ENCODE measurements at places on chromosomes 13 and 19.

- no peak for DNase-seq
Observed at GRCh38 chr13:24168392-24168750, 7.9 kb downstream of the SPATA13 start.

DNA sequence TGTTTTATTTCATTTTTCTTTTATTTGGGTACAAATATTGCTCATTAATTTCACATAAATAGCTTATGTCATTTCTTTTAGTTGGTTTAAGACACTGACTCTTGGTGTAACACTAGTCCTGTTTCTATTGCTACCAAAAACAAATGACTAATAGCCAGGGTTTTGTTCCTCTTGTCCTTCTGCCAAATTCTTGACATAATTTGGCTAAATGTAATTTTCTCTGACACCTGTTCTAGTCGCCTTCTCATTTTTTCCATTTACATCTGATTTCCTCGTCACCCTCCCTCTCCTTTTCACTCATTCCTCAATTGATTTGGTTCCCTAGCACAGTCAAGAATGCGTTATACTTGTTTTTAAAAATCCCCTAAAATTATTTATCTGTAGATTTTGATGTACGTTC, 1718.7 kb downstream of the EFNB2 start:
- DNase-seq, result no peak

DNA sequence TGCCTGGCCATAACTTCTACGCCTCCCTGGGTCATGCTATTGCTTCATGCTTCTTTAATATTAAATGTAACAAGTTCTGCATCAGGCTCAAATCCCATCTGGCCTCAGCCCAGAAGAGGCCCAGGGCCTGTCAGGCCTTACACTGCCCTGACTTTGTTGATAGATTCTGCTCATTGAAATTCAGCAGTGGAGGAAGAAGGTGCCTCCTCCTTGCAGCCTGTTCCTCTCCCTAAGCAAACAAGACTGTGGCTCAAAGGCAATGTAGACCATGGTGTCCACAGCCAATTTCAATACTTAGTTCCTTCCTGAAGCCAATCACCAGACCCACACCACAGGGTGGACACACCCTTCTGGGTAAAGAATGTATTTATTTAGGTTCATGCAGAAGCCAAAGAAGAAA, 59.4 kb downstream of the LACC1 start:
- no peak for DNase-seq

GRCh38 chr19:32543115-32543900, 37.7 kb upstream of the PDCD5 start:
- no peak for DNase-seq

GRCh38 chr19:43820098-43820883, 6.8 kb upstream of the ZNF283 start:
- peak; percentile 69 for DNase-seq
